ENCODE measurements at places on chromosomes 3 and 15. TPM values are rescaled to one million over a fixed set of nuclear protein-coding genes. Genes with fewer than 3 reads are reported as not detected.

LYSMD2 gene
- 6.2 TPM for polyA plus RNA-seq

UROC1 gene
- polyA plus RNA-seq: not detected

POTEB3 gene
- not detected for polyA plus RNA-seq

TMEM43 gene
- polyA plus RNA-seq: 119 TPM

MYZAP gene
- polyA plus RNA-seq: 6.3 TPM

Data from endothelial cell of umbilical vein (primary cell).